Fibroblast of pulmonary artery (primary cell): ENCODE measurements at places on chromosomes 13 and 19.

GRCh38 chr19:45597425-45598111 lies 4.4 kb downstream of the GPR4 start:
- DNase-seq: no peak

- peak; percentile 71 for DNase-seq
These were observed 3.0 kb downstream of the HPN start for GRCh38 chr19:35044317-35045117.

DNA sequence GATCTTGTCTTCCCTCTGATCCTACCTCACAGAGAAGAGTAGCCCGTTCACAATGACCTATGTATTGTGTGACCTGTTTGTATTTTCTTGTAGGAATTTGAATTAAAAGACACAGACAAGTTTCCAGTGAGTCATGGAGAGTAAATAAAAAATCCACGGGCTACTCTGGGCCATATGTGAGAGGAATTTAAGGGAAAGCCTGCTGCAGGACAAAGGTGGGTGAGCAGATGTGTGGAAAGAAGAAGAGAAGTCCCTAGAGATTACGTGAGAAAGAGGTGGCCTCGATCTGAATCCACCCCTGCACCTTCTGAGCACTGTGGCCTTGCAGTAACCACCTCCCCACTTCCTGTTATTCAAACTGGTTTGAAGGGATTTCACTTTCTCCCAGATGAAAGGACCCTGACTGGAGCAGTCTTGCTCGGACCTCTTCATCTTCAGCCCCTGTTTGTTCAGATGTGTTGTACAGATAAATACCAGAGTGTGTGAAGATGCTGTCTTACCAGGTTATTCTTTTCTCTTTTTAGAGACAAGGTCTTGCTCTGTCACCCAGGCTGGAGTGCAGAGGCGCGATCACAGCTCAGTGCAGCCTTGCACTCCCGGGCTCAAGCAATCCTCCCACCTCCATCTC lies 205.4 kb downstream of the PDS5B start:
- no peak for DNase-seq

- DNase-seq: peak; percentile 76
These were observed 64.9 kb upstream of the HTR2A start for GRCh38 chr13:46961719-46962118.

DNA sequence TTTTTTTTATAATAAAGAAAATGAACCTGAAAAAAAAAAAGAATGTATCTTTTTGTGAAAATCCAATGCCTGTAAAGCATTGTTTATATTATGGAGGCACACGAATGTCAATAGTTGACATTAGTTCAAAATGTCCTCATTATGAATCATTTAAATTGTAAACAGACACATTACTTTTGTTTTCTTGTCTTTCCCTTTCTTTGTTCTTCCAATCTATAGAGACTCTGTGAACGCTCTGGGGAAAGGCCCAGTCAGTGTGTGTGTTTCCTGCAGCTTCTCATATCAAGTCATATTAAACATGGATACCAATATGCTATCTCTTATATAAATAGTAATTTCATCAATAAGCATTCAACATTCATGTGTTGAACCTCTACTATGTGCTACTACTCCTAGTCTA lies 193.1 kb downstream of the KCTD12 start:
- DNase-seq: no peak

- DNase-seq: no peak
These were observed 24.8 kb downstream of the GGACT start for GRCh38 chr13:100563779-100564178.

DNA sequence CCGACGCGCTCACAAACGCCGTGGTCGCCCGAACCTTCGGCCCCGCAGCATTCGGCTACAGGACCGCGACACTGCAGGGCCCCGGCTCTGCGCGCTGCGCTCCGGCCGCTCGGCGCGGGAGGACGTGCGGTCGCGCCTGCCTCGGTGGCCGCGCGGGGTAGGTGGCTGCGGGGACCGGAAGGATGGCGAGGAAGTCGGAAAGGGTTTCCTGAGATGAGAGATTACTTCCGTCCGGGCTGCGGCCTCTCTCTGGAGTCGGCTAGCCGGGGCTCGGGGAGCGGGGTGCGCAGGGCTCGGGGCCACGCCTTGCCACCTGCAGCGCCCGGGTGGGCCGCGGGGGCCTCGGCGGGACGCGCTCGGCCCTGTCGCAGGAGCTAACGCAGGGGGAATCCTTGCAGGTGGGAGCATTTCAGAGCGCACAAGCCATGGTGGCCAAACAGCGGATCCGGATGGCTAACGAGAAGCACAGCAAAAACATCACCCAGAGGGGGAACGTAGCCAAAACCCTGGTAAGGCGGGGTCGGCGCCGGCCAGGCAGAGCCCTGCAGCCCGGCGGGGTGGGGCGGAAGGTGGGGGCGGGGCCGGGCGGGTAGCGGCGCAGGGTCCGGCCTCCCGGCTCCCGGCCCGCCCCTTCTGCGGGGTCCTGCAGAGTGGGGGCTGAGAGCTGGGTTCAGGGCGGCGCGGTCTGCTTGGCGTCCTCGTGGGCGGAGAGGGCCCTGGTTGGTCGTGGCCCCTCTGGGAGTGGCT lies at the start of gene SERP2:
TSS of gene SERP2 (plus strand) at position 224 of the 747 bp plus-strand sequence. CDS start at position 426, 202 bp downstream.
- DNase-seq: peak; percentile 15

DNA sequence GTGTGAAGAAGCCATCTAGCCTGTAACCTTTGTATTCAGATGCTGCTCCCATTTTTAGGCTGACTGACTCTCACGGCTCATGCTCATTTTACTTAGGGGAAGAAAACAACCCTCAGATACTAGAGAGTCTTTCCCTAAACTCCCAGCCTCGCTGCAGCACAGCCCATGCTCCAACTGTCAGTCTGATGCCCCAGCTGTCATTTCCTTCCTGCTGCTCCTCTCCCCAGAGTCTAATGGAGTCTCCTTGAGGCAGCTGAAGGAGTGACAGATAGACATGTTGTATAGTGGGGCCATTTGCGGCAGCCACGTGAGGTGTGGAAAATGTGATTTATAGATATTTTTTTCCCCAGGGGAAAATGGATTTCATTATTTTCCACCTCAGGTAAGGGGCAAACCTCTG lies 59.2 kb upstream of the OLFM4 start:
- DNase-seq: no peak

GRCh38 chr13:41463838-41464602 lies 6.7 kb downstream of the RGCC start:
- DNase-seq: no peak

GRCh38 chr19:35562336-35562735 lies 1.1 kb downstream of the ATP4A start:
- no peak for DNase-seq

DNA sequence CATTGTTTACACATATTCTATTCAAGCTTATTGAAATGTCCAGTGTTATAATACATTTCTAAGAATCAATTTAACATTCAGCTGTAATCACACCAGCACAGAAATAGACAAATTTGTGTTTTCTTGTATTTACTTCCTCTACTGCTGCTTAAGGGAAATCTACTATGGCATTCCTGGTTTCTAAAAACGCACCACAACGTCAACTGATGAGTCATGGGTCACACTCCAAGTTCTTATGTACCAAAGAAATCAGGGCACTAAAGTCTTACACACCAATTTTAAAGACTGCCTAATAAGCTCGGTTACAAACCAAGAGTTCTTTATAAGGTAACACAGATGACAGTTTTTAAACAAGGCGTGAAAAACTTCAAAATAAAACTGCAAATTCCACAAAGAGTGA lies 13.2 kb downstream of the LNX2 start:
- DNase-seq: peak; percentile 88

DNA sequence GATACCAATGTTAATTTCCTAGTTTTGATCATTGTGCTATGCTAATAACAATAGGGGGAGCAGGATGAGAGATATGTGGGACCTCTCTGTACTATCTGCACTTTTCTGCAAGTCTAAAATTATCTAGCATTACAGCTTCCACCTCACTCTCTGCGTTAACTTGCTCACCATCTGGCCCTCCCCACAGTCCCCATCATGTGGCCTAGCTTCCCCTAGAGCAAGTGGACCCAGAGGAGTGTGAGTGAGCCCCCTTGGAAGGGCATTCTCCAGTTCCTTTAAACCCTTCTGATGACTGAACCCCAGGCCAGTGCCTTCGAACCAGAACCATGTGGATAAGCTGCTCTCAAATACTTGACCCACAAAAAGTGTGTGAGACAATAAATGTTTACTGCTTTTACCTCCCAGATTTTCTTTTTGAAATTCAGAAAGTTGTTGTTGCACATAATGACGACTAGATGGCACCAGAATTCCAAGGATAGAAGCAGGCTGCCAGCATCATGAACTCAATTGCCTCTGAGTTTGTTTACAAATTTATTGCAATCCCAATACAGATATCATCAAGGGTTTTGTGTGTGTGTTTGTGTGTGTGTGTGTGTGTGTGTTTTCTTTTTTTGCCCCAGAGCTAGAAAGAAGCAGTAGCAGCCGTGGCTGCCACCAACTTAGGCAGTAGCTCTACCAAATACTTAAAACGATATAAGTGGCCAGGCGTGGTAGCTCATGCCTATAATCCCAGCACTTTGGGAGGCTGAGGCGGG lies 49.0 kb upstream of the ZNF780A start:
- DNase-seq: peak; percentile 76

GRCh38 chr19:56119582-56119978 lies 1.5 kb downstream of the ZNF787 start:
- DNase-seq: no peak

DNA sequence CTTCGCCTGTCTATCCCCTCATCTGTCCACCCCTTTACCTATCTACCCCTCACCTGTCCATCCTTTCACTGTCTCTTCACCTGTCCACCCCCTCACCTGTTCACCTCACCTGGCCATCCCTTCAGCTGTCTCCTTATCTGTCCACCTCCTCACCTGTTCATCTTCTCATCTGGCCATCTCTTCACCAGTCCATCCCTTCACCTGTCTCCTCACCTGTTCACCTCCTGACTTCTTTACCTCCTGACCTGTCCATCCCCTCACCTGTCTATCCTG lies 13.2 kb upstream of the KANK2 start:
- no peak for DNase-seq

- peak; percentile 97 for DNase-seq
These were observed 32.2 kb downstream of the MYO9B start for GRCh38 chr19:17107546-17108452.

GRCh38 chr13:35891507-35892441 lies 239.4 kb downstream of the DCLK1 start:
- peak; percentile 15 for DNase-seq

DNA sequence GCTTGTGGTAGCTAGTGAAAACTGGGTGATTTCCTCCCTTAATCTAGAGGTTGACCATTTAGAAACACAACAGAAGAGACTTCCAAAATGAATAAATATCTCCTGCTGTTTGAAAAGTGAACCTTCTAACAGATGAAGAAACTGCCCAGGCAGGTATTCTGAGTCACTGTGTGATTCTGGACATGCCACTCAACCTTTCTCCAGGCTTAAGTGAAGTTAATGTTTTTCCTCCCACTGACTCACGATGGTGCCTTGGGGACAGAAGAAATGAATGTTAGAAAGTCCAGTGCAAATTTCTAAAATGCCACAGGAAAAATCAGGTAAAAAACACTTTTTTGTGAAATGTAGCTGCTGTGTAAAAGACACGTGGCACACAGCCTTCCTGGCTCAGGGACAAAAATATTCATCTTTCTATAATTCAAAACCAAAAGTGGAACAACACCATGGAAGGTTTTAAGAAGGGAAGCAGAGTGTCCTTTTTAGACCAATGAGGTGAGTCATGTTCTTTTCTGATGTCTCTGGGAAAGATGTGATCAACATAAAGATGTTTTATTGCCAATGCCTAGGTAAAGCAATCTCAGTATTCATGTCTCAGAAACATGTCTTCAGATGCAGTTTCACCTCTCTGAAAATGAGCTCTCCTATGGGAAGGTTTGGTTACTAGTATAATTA lies 9.1 kb downstream of the UBE2L5 start:
- DNase-seq: no peak

DNA sequence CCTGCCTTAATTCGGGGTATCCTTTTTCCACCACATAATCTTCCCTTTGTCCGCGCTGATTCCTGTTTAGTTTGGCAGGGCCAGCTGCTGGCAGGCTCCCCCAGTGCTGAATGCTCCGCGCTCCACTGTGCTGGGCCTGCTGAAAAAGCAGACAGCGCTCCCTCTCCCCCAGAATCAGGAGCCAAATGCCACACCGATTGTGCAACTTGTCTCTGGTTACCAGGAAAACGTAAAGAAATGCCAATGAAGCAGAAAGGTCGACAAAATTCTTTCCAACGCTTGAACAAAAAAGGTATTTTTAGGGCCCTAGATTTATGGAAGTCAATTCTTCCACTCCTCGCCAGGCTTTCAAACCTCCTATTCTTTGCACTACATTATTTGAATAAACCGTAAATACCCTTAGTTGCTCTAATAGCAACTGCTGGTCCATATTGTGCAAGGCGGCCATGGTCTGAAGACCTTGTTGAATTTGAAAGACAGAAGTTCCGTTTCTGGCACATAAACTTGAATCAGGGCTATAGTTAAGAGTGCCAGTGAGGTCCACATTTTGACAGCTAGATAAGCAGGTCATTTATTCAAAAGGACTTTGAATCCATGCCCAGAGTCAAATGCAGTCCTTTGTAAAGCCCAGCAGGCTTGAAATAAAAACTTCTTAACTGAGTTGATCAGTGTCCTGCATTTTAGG lies 206.7 kb upstream of the RFC3 start:
- DNase-seq: peak; percentile 93

- no peak for DNase-seq
These were observed 162.0 kb downstream of the EFNB2 start for GRCh38 chr13:106373304-106373988.

GRCh38 chr13:75960538-75960994 lies 324.4 kb downstream of the LMO7 start:
- no peak for DNase-seq

DNA sequence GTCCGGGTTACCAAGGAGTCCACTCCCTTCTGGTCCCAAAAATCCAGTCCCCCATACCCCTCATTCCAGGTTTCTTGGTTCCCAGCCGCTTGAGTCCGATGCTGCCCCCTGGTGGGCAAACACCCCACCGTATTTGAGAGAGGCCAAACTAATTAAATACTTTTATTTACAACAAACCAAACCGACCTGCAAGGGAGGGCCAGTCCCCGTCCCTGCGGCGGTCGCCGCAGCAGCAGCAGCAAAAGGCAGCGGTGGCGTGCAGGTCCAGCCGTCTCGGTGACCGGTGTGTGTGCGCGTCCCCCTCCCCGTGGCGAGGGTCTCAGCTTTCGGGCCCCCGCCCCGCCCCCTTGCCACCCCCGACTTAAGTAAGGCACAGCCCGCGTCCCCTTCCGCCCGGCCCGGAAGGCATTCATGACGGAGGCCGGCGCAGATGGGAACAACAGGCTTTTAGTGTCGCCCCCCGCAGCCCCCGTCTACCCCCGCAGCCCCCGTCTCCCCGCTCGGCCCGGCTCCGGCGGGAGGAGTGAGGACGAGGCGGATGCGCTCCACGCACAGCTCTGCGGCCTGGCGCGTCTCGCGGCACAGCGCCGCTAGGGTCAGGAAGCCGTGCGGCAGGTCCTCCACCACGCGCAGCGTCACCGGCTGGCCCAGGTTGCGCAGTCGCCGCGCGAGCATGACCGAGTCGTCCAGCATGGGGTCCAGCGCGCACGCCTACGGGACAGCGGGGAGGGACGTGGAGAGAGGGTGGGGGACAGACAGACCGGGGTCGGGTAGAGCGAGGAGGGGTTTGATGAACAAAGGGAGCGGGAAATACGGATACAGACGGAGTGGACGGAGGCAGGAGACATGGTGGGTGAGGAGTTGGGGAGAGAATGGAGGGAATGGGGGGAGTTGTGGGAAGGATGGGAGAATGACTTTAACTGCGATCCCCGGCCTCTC lies 11.5 kb upstream of the CNFN start:
- DNase-seq: peak; percentile 84

- DNase-seq: no peak
These were observed 54.7 kb downstream of the MBNL2 start for GRCh38 chr13:97276862-97277269.
